ENCODE measurements at places on chromosomes 3 and 15.

DNA sequence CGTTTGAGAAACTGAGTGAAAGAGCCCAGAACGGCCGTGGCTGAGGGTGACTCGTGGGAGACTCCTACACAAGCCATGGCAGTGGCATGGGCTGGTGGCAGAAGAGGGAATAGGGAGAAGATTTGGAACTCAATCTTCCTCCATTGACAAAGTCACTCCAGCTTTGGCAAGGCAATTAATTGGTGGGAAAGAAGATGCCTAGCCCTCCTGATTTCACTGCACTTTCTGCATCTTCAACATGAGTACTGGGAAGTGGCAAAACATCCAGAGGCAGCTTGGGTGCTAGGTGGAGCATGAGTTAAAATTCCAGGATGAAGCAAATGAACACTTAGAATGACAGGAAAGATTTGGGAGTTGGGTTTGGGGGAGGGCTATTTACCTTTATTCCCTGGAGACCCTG, 1.4 kb upstream of the TGFBR2 start:
- DNase-seq = no peak

DNA sequence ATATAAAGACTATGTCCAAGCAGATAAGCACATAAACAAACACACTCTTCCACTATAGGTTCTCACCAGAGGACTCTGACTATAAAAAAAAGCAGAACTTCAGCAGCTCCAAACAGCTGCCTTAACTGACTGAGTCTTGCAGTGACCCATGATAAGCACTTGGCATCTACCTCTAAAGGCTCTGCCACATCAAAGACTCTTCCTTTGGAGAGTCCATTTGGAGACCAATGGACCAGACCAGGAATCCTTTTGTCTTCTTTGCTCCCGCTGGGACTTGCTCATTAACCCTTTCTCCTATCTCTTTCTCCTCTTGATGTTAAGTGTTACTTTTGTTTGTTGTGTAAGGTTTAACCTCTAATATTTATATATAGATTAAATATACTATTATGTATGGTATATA, 424.1 kb downstream of the RSL24D1 start:
- DNase-seq = peak; percentile 16

DNA sequence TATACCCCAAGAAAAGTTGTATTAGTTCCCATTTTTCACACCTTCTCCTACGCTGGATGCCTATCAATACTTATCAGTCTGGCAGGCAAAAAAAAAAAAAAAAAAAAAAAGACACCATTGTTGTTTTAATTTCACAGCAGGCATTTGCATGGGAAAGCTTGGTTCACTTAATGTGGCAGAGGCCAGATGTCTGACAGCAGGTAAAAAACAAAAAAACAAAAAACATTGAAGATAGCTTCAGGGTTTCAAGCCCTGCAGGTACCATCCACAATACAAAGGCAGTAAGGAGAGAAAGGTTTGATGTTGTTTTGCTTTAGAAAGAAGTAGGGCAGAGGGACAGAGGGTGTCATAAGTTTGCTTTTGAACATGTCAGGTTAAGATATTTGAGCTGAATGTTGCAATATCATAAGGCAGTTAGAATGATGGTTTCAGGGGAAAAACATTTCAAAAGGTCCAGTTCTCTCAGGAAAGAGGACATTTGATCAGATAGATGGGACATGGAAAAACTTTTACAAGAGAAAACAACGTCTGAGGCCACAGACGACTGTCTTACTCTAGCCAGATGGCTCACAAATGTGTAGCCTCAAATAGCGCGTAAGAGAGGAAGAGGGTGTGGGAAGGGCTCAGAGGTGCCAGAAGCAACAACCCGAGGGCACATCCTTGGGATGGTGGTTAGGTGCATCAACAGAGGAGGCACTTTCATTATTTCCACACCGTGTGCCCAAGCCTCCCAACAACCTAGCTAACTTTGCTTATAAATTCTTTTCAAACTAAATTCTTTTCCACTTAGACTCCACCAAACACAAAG, 25.7 kb downstream of the PCOLCE2 start:
- DNase-seq = peak; percentile 89

DNA sequence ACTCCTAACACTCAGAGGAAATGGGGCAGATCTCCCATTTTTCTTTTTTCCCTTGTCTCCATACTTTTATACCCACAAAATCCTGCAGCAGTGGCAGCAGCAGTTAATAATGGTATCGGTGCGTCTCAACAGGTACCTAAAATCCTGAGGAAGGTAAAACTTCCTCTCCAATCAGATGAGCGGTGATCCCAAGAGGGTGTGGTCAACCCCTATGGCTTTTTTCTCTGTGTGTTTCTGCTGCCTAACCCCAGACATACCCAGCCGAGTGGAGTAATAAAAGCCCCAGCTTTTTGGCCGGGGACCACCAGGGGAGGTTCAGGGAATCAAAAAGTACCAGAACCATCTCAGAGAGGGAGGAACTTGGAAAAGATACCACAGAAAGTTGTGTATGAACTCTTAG, 9.1 kb downstream of the GK5 start:
- DNase-seq = no peak

DNA sequence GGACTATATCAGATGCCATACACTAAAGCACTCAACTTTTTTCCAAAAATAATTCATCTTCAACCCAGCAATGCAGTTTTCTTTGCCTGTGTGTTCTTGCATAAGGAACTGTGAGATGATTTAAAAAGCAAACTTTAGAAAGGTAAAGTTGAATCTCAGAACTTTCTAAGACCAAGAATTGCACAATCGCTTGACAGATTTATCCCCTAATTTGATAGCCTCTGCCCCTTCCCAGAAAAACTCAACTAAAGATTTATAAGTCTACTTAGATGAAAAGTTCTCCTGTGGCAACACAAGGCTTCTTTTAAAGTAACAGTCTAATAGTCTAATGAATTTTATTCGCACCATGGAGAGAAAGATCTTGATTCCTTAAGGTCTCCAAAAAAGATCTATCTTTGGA, 259.3 kb downstream of the MAGI1 start:
- DNase-seq = no peak
